Sigmoid colon (tissue), 7 donors: ENCODE measurements at places on chromosomes 11 and 22. TPM values are rescaled to one million over a fixed set of nuclear protein-coding genes. Genes with fewer than 3 reads are reported as not detected.
A peak's percentile ranks its signal among the peaks of the same experiment; 100 is the strongest.

DNA sequence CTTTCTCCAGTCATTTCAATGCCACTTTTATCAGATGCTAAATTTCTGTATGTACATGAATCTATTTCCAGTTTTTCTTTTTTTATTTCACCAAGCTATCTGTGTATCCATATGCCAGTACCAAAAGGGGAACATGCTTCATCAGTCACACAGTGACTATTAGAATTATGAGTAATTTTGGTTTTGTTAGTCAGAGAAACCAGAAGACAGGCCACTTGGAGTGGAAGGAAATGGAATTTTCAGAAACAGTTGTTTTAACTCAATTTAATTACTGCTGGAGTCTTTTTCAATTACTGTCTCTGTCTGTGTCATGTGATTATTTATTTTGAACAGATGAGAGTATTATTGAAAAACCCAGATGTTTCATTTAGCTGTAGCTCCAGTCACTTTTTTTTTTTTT is 84.6 kb upstream of the ANO3 start:
- H3K4me3 ChIP-seq: no peak overlapping the region
- H3K36me3 ChIP-seq: no peaks in the 10 kb centered on the region
- H3K27me3 ChIP-seq: no peaks in the 10 kb centered on the region
- DNase-seq: no peak
- no peak overlapping the region for H3K27ac ChIP-seq

GRCh38 chr11:1793081-1793480 is 29.4 kb upstream of the CTSD start:
- no peak overlapping the region for H3K4me3 ChIP-seq
- no peak for DNase-seq
- H3K27me3 ChIP-seq: peaks cover 23% of the 10 kb centered on the region
- H3K4me1 ChIP-seq: no peaks in the 10 kb centered on the region

The CRYBB2 gene
- not detected for polyA plus RNA-seq

- no peak for DNase-seq
- no peaks in the 10 kb centered on the region for H3K36me3 ChIP-seq
- no peaks in the 10 kb centered on the region for H3K4me1 ChIP-seq
Measured at GRCh38 chr11:104488561-104488960, 324.6 kb upstream of the PDGFD start.

The CRACR2B gene
- 46.8 TPM for polyA plus RNA-seq

- DNase-seq: no peak
- no peaks in the 10 kb centered on the region for H3K27me3 ChIP-seq
- peak overlapping the region; percentile 92 for H3K4me3 ChIP-seq
- H3K4me1 ChIP-seq: peaks cover 22% of the 10 kb centered on the region
- peak overlapping the region; percentile 94 for H3K27ac ChIP-seq
- no peaks in the 10 kb centered on the region for H3K36me3 ChIP-seq
Measured at GRCh38 chr11:59754494-59754858, 700 bp upstream of the STX3 start.

The OR5B3 gene
- not detected for polyA plus RNA-seq

DNA sequence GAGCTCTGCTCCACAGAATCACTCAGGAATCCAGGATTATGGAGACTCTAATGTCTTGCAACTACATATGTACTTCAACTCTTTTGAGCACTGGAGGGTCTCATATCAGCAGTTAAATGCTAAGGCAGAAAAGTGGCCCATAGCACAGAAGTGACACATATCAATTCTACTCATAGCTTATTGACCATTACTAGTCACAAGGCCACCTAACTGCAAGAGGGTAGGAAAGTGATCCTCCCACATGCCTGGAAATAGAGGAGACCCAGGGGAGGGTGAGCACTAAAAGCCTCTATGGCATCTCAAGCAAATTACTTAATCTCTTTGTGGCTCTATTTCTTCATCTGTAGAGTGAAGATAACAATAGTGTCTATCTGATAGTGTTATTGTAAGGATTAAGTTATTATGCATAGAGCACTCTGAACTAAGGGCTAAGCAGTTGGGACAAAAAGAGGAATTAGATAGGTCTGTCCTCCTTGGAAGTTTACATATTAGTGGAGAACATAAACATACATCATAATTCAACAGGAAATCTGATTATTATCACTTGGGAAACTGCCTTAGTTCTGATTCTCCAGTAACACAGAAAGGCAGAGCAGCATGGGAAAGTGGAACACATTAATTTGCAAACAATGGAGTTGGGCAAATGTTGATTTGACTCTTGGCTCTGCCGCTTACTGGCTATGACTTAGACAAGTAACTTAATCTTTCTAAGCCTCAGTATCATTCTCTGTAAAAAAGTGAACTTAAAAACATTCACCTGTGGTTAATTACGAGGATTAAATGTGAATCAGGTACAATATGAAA is 25.1 kb upstream of the USP47 start:
- no peak overlapping the region for H3K4me3 ChIP-seq
- DNase-seq: no peak
- no peaks in the 10 kb centered on the region for H3K27me3 ChIP-seq

The SCN3B gene
- polyA plus RNA-seq: not detected

- H3K27ac ChIP-seq: no peak overlapping the region
- no peak for DNase-seq
- no peaks in the 10 kb centered on the region for H3K27me3 ChIP-seq
- H3K4me1 ChIP-seq: peaks cover 3% of the 10 kb centered on the region
- H3K4me3 ChIP-seq: no peak overlapping the region
Measured at GRCh38 chr11:9141186-9141585, 49.8 kb upstream of the SCUBE2 start.

DNA sequence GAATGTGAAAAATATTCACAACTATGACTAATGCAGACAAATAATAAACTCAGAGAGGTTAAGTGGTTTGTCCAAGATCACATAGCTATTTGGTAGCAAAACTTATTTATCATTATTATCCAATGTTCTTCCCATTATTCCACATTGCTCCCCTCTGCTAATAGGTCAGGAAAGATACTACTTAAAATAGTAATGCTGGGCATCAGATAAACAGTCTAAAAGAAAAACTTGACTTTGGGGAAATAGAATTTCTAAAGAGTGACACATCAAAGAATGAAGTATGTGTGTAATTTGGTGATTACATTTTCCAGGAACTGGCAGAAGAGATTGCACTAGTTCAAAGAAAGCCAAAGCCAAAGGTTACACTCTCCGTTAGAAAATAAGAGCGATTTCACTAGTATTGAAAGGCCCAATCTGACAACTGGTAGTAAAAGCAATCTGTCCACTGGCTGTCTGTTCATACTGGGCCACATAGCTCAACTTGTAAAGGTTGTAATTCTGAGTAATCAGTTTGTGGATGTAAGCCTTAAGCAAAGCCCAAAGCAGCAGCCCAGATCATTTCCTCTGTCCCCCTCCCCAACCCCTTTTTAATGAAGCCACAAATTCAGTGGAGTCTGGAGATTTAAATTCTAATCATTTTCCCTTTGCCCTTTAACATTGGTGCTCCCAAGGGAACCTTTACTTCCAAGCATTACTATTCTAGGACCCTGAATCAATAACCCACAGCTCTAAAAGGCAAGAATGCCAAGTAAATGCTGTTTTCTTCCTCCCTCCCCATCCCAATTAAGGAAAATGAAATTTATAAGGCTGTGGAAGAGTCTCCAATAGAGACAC is 283.5 kb downstream of the TTC28 start:
- no peak overlapping the region for H3K4me3 ChIP-seq
- no peaks in the 10 kb centered on the region for H3K27me3 ChIP-seq
- H3K36me3 ChIP-seq: no peaks in the 10 kb centered on the region
- peaks cover 36% of the 10 kb centered on the region for H3K4me1 ChIP-seq
- no peak for DNase-seq

- H3K27ac ChIP-seq: no peak overlapping the region
- H3K4me1 ChIP-seq: no peaks in the 10 kb centered on the region
- no peaks in the 10 kb centered on the region for H3K27me3 ChIP-seq
- no peak for DNase-seq
Measured at GRCh38 chr11:33624083-33624482, 76.5 kb downstream of the C11orf91 start.

- no peaks in the 10 kb centered on the region for H3K27me3 ChIP-seq
- no peaks in the 10 kb centered on the region for H3K4me1 ChIP-seq
- no peaks in the 10 kb centered on the region for H3K36me3 ChIP-seq
Measured at GRCh38 chr11:128766591-128767081, 72.8 kb downstream of the FLI1 start.

GRCh38 chr11:74005721-74006517 is 3.0 kb downstream of the UCP3 start:
- no peaks in the 10 kb centered on the region for H3K4me1 ChIP-seq
- H3K27me3 ChIP-seq: no peaks in the 10 kb centered on the region
- peak; percentile 54 for DNase-seq
- no peak overlapping the region for H3K4me3 ChIP-seq
- peaks cover 17% of the 10 kb centered on the region for H3K36me3 ChIP-seq

DNA sequence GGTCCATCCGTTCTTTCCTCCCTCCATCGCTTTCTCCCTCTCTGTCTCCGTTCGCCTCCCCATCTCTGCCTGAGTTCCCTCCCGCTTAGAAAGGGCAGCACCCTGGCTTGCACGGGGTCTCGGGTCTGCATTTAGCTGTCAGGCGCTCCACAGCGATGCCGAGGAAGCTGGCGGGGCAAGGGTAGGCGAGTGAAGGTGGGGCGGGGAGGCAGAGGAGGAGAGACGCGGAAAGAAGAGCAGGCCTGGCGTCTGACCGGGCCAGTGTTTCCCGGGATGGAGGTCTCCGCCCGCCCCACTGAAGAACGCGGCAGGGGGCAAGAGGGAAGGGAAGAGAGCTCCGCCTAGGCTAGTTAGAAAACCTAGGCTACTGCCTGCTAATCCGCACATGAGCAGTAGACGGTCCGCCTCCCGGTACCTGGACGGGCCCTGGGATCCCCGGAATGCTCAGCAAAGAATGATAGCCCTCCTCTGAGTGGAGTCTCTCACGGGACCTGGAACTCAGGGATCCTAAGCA is 3922.5 kb upstream of the OR11H1 start:
- no peak overlapping the region for H3K27ac ChIP-seq
- no peak overlapping the region for H3K4me3 ChIP-seq
- no peak for DNase-seq
- peaks cover 3% of the 10 kb centered on the region for H3K27me3 ChIP-seq

- no peak overlapping the region for H3K27ac ChIP-seq
- H3K27me3 ChIP-seq: no peaks in the 10 kb centered on the region
- no peak overlapping the region for H3K4me3 ChIP-seq
- no peaks in the 10 kb centered on the region for H3K36me3 ChIP-seq
Measured at GRCh38 chr11:95419915-95420314, 188.9 kb upstream of the SESN3 start.

DNA sequence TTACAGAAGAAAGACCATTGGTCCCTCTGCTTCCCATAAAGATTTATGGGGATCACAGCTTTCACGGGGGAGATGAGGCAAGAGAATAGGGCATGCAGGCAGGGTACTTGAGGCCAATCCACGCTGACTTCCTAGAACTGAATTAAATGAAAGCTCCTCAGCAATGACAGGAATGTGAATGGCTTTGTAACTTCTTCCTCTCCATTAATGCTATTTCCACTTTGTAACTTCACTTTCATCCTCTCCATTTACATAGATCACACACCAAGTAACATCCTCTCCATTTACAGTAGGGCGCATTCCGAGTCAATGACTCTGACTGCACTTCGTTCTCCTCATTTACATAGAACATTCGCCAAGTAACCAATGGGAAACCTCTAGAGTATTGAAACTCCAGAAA is 89.8 kb downstream of the PIWIL4 start:
- no peak for DNase-seq
- H3K36me3 ChIP-seq: no peaks in the 10 kb centered on the region
- no peak overlapping the region for H3K4me3 ChIP-seq
- H3K27me3 ChIP-seq: no peaks in the 10 kb centered on the region

The MRGPRX4 gene
- not detected for polyA plus RNA-seq

- no peak overlapping the region for H3K27ac ChIP-seq
- no peaks in the 10 kb centered on the region for H3K27me3 ChIP-seq
- H3K4me3 ChIP-seq: no peak overlapping the region
- DNase-seq: no peak
- no peaks in the 10 kb centered on the region for H3K36me3 ChIP-seq
Measured at GRCh38 chr11:66321606-66322005, 4.8 kb upstream of the CD248 start.

- H3K27ac ChIP-seq: no peak within 1 kb of the TSS
- H3K4me1 ChIP-seq: no peaks in the 10 kb centered on the region
- no peaks in the 10 kb centered on the region for H3K36me3 ChIP-seq
- no peaks in the 10 kb centered on the region for H3K27me3 ChIP-seq
- no peak within 1 kb of the TSS for H3K4me3 ChIP-seq
Measured at GRCh38 chr11:64590763-64591221, at the start of gene SLC22A12. Gene SLC22A12, plus strand, starts transcription at chr11:64591220. Its CDS starts 337 bp downstream, at chr11:64591557.

The MFRP gene
- polyA plus RNA-seq: not detected

GRCh38 chr22:24466716-24467328 is 28.3 kb upstream of the UPB1 start:
- H3K36me3 ChIP-seq: no peaks in the 10 kb centered on the region
- no peak for DNase-seq
- no peaks in the 10 kb centered on the region for H3K4me1 ChIP-seq
- no peak overlapping the region for H3K4me3 ChIP-seq
- H3K27ac ChIP-seq: peak overlapping the region; percentile 16

The NLRP6 gene
- not detected for polyA plus RNA-seq

The TRIM49 gene
- polyA plus RNA-seq: not detected

The CFAP300 gene
- polyA plus RNA-seq: 0.76 TPM

The PLAAT4 gene
- 262 TPM for polyA plus RNA-seq

The KDM4E gene
- polyA plus RNA-seq: not detected

The MS4A5 gene
- not detected for polyA plus RNA-seq
